ENCODE measurements at places on chromosomes 2 and 18.
A peak's percentile ranks its signal among the peaks of the same experiment; 100 is the strongest.

GRCh38 chr2:43541165-43541564 lies 54.7 kb downstream of the THADA start:
- DNase-seq: no peak

GRCh38 chr18:45805551-45805950 lies 19.9 kb upstream of the SIGLEC15 start:
- no peak for DNase-seq

DNA sequence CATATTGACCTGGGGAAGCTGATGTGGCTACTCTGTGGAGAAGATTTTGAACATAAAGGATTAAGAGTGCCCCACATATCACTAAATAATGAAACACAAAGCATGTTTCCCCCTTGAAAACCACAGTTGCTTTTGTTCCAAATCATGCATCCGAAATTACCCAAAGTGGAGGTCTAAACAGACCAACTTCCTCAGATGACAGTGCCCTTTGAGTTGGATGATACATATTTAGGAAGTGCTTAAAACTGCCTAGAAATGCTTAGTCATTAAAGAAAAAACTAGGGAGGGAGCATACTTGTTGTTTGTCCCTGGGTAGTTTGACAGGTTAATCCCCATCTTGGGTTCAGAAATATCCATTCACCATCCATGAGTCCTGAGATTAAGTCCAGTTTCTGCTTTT lies 1070.3 kb downstream of the SUCLG1 start:
- DNase-seq: no peak

DNA sequence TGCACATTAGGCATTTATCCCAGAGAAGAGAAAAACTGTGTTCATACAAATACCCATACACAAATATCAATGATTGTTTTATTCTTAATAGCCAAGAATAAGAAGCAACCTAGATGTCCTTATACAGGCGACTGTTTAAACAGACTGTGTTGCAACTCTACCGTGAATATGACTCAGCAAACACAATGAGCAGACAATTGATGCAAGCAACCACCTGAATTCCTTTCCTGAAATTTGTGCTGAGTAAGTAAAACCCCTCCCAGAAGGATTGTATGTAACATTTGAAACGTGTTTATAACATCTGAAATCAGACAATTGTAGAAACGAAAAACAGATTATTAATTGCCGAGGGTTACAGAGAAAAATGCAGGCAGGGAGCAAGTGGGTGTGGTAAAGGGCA lies 621.9 kb upstream of the SOX11 start:
- DNase-seq: no peak

GRCh38 chr18:52334307-52334706 lies 5.7 kb upstream of the DCC start:
- DNase-seq: no peak

- no peak for DNase-seq
These were observed 9.2 kb downstream of the UXS1 start for GRCh38 chr2:106184857-106185256.

DNA sequence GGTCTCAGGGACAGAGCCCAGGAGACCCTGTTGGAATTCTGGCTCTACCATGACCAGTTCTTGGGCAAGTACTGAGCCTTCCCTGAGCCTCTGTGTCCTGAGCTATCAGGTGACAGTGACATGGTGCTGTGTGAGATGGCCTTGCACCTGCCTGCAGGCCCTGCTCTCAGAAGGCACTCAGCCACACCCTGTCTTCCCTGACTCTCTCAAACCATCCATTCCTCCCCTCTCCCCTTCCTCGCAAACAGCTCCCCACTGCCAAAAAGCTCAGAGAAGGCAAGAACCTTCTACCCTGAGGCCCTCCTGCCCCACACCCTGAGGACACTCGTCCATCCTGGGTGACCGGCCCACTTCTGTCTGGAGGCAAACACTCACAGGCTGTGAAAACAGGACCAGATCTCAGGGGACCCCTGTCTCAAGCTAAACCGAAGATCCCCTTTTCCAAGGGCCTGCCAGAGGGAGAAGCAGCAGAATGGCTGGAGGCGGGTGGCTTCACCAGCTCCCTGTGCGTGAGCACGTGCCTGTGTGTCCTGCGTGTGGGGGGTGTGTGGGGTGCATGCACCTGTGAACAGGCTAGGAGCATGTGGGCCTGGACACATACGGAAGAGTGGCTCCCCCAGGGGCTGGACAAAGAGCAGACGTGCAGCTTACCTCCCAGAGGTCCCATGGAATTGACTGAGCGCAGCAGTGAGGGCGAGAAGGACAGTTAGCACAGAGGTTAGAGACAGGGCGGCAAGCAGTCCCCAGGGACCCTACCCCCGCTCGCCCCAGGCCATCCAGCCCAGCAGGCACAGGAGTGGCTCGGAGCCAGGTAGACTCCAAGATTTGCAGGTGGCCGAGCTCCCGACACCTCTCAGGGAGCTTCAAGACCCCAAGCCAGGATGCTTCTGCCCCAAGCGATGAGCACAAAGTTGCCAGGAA lies 53.9 kb downstream of the BIN1 start:
- no peak for DNase-seq

DNA sequence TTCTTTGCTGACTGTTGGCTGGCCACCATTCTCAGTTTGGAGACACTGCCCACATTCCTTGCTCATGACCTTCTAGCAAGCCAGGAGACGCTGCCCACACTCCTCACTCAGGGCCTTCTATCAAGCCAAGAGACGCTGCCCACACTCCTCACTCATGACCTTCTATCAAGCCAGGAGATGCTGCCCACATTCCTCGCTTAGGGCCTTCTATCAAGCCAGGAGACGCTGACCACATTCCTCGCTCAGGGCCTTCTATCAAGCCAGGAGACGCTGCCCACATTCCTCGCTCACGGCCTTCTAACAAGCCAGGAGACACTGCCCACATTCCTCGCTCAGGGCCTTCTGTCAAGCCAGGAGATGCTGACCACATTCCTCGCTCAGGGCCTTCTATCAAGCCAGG lies 131.3 kb upstream of the CBLN2 start:
- DNase-seq: no peak

DNA sequence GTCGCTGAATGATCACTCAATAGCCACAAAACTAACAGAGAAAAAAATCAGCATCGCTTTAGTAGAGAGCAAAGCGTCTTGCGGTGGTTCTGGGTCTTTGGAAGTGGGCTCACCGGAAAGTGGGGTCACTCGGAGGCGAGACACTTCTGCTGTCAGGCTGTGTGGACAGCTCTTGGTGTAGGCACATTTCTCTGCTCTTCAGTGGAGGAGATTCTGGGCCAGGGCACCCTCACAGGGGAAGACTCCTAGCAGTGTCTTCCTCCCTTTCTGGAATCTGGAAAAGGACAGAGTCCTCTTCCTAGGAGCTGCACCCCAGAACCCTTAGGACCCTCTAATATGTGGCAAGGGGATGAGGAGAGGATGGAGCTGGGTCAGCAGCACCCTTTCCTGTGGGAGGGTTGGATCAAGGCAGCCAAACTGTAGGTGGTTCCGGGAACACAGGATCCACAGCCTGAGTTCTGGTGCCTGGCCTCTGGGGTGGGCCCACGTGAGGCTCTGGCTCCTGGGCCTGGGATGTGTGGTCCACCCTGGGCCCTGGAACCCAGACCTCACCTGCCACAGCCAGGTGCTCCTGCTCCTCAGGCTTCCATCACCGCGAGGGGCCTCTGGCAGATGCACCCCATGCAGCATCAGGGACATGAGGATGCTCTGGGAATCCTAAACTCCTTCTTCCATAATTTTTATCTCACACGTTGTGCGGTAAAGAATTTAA lies 25.1 kb downstream of the GPR35 start:
- DNase-seq: peak; percentile 62

GRCh38 chr2:85462322-85462721 lies 43.8 kb downstream of the SH2D6 start:
- DNase-seq: no peak

DNA sequence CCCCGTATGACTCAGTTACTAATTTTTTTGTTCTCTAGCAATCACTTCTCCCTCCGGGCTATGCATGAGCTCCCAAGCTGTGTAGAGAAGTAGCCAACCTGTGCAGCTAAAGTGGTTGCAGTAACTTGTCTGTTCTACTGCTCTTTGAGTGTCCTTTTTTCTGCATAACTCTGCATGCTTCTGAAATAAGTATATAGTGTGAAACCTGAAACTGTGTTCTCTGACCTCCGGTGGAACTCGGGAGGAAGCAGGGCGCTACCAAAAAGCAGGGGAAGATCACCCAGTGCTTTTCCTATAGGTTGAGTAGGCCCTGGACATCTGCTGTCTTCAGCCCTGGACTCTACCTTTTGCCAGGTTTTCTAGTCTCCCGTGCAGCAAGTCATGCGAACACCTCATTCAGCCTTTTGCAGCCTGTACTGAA lies 47.8 kb downstream of the PHLPP1 start:
- no peak for DNase-seq

GRCh38 chr18:75206452-75207309 lies 2.3 kb downstream of the PTGR3 start:
- DNase-seq: no peak

- no peak for DNase-seq
These were observed 97.4 kb upstream of the UPP2 start for GRCh38 chr2:158004126-158004764.

DNA sequence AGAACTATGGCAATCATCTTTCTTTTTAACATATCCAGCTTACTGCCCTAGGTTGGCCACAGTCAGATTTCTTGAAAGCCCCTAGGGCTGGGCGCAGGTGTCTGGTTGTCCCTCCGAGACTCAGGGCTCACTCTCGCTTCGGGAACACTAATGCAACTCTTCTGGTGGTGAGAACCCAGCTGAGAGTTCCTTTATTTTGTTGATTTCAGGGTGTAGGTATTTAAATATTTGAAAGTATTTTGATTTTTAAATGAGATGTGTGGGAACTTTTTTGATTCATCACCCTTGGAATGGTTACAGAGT lies 40.7 kb downstream of the INPP4A start:
- DNase-seq: no peak

GRCh38 chr2:110167326-110168000 lies 37.4 kb downstream of the NPHP1 start:
- no peak for DNase-seq

GRCh38 chr2:241087420-241088268 lies 14.4 kb downstream of the MTERF4 start:
- no peak for DNase-seq

DNA sequence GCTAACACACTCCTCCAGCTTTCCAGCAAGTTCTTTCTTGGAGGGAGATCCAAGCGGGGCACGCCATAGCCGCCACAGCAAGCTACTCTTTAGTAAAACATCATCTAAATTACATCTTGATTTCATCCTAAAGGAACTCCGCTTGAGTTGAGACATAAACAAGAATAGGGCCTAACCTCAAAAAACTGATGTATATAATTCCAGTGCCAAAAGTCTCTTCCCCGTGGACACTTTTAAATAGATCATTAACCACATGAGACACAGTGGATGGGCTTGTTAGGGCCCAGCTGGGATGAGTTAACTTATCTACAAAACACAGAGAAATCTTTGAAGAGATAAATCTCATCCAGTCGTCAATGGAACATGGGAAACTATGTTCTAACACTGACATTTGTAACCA lies 20.8 kb upstream of the MLPH start:
- DNase-seq: no peak

DNA sequence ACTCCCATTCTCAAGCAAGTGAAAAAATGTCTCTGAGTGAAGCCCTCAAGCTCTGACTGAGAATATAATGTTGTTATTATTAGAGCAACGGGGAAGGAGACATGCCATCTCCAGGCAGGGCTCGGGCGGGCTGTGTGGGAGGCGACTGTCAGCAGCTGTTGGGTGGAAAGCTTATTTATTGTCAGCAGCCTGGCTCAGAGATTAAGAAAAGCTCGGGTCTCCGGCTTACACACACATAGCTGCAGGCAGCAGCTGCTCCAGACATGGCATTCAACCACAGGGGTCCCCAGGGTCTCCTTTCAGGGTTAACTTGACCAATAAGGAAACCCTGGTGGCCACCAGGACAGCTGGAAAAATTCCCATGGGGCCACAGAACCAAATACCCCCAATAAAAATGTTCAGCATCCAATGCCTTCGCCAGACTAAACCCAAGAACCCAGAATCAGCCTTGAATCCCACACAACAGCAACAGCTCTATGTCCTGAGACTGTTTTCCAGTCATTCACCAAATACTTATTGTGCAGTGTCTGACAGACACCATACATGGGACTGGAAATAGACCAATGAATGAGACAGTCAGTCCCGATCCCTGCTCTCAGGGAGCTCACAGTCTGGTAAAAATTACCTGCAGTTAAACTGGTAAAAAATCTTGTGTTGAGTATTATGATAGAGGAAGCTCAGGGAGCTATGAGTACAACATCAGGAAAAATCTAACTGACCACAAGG lies 70.5 kb upstream of the RTN4 start:
- peak; percentile 88 for DNase-seq

DNA sequence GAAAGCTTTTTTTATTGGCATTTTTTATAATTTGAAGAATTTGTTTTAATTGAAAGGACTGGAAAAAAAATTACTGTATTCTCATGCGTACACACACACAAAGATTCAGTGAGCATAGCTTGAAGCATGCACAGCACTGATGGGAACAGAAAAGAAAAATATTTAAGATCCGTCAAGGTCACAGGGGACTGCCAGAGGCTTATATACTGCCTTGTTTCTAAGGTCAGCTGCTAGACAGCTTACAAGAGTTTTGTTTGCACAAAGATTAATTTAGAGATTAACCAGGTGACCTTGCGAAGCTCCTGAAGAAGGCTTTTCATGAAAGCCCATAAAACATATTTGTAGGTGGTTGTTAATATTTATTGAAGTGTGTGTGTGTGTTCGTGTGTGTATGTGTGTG lies 396.3 kb downstream of the TRIB2 start:
- DNase-seq: no peak

DNA sequence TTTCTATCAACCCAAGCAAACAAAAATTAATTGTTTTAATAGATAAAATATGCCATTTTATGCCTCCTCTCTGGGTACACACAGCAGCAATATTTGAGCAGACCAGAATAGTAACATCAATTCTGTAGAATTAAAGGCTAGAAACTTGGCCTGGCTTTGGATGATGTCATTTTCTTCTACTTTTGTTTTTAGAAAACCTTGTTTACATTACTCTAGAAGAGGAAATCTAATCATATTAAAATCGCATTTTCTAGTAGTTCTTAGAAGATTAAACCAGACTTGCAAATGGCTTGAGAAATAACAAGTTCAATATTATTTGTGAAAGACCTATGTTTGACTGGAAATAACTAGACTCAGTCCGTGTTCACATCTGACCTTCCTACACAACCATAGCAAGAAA lies 102.3 kb upstream of the RFX8 start:
- DNase-seq: no peak

- no peak for DNase-seq
These were observed 3.4 kb upstream of the ZDBF2 start for GRCh38 chr2:206271065-206271464.

GRCh38 chr2:170265321-170265720 lies 87.4 kb downstream of the MYO3B start:
- DNase-seq: no peak

DNA sequence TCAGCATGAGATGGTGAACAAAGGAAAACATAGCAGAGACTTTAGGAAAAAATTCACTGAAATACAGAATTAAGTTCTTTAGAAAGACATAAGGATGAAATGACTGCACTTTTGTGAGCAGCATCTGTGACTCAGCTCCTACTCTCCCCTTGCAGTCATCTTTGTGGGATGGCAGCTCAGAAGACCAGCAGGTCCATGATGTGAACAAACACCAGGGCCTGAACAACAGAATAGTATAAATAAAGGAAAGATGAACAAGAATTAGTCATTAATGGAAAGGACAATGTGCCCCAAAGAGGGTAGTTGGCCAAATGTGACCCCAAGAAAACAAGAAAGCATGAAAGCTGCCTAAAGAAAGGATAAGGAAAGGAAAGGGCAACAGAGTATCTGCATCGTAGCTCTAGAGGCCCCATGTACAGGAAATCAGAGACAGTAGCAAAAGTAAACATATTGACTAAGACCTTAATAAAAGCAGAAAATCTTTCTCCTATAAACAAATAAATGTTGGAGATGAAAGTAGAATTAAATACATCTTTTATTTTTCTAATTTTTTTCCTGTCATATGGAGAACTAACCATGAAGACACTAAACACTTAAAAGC lies 318.0 kb downstream of the ZEB2 start:
- no peak for DNase-seq

All from osteocyte (in vitro differentiated cells).